ENCODE measurements at places on chromosomes 5 and 9.

GRCh38 chr9:114745879-114746550 lies 59.8 kb downstream of the TNFSF15 start:
- DNase-seq: no peak

DNA sequence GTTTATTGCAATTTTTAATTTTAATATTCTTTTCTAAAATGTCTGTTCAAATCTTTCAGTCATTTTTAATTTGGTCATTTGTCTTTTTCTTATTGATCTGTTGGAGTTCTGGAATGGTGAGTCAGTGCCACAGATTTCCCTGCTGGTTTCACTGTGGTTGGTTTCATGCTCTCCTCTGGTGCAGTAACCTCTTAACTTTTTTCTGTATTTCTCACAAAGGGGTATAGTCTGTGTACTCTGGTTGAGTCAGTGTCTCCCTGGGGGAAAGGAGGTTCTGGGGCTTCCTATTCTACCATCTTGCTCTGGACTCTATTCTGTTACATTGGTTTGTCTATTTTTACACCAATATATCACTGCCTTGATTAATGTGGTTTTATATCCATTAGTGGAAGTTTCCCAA lies 178.8 kb downstream of the CSNK1G3 start:
- DNase-seq: no peak

DNA sequence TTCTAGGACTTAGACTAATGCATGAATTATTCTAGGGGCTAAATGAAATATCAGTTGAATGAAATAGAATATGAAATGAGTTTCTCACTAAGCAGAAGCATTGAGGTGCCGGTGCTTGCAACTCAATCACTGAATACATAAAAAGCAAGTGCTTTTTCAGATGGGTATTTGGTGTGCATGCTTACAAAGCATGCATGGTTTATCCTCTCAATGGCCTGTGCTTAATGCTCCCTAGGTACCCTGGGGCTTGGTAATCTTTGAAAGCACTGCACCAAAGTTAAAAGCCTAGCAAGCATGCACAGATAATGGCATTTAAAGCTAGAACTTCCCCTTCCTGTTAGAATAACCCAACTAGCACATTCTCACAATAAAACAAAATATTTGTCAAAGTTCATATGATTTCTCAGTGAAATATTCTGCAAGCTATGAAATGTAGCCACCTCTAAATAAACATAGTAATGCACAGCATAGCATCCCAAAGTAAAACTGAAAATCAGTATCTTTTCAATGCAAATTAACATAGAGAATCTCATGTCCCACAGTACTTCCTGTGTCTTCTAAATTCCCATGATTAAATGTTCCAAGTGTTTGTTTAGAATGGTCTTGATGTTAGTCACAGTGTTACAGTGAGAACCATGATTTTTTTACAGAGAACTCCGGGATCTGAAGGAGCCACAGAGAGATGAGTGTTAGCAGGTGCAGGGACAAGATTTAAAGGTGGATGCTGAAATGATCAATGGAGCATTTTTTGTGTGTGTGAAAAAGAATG lies 143.4 kb upstream of the CDH6 start:
- DNase-seq: no peak

DNA sequence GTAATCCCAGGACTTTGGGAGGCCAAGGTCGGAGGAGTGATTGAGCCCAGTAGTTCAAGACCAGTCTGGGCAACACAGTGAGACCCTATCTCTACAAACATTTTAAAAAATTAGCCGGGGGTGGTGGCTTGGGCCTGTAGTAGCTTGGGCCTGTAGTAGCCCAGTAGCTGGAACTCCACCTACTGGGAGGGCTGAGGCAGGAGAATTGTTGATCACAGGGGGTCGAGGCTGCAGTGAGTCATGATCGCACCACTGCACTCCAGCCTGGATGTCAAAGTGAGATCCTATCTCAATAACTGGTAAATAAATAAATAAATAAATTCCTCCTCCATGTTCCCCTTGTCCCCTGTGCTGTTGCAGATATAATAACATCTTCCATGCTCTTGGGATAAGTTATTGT lies 14.3 kb downstream of the VCAN start:
- no peak for DNase-seq

DNA sequence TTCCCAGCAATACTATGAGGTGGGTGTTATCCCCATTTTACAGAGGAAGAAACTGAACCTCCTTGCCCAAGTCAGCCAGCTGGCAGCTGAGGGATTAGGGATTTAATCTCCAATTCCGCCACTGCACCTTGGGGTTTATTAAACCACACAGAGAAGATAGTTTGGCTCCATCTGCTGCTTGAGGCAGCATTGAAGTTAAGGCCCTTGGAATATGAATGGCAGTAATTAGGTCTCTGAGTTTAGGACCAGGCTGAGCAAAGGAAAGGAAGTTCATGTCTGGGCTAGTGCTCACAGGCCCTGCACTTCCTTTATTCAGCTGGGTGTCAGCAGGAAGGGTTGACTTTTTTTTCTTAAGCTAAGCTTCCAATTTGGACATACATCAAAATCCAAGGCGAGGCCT lies 86.9 kb upstream of the GDNF start:
- DNase-seq: no peak

DNA sequence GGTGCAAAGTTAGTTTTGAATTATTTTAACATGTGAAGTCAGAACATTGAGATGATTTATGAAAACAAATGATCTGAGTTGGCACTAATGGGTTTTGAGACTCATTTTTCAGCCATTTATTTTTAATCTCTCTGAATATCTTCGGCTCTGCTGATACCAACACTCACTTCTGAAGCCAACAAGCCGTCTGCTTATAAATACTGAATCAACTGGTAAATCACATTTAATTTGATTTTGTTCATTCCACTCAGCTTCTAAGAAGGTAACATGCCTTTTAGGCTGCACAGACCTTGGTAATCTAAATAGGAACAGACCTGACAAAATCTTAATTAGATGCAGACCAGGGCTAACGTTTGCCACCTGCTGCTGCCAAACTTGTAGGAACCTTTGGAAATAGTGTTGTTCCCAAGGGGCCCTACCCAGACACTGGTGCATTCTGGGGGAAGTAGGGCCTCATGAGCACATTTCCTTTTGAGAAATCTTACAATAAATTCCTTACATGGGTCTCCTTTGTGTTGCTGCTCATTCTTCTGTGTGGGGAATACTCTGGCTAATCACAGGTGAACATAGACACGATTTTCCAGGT lies 182.2 kb downstream of the KCTD16 start:
- DNase-seq: no peak

- no peak for DNase-seq
Observed at GRCh38 chr5:4627131-4627530, 513.0 kb upstream of the ADAMTS16 start.

DNA sequence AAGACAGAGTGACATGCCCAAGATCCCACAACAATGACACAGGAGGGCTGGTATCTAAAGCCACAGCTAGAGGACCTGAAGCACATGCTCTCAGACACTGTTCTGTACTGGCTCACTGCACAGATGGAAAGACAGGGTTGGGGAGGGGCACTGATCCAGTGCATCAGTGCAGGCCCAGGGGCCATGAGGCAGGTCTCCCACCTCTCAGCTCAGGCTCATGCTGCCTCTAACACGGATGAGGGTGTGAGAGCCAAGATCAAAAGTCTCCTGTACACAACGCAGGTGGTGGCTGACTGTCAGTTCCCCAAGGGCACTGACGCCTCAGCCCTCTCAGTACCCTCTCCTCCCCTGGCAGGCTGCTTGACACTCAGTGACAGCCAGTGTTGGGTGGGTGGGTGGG lies 10.9 kb downstream of the RAPGEF1 start:
- no peak for DNase-seq

DNA sequence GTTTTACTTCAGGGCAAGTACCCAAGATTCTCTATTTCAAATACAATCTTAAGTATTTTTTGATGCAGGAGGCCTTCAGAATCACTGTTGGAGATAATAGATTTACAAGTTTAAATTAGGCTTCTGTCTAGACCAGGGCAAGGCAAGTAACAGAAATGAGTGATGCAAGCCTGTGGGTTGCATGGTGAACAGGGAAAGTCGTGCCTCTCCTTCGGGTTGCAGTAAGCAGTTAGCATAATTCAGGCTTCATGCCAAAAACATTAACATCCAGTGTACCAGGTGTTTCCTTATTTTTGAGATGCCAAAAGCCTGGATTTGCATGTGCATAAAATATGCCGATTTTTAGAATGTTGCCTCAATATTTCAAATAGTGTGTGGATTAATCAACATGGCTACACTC lies 369.0 kb downstream of the CAAP1 start:
- DNase-seq: no peak

- DNase-seq: no peak
Observed at GRCh38 chr5:82221020-82221419, 57.1 kb downstream of the RPS23 start.

DNA sequence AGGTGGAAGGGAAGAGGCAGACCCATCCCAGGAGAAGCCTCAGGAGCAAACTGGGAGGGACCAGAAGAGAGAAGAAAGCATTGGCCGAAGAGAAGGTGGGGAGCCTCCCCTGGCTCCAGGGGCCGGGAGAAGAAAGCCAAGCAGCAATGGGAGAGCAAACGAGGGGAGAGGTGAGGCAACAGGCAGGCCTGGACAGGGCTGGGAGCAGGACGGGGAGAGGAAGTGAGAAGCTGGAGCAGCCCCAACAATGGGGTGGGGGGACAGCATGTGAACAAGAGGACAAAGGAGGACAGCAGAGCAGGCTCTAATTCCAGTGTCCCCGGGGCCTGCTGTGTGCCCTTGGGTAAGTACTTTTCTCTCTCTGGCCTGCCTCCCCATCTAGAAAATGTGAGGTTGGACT lies 115.3 kb downstream of the PSD2 start:
- DNase-seq: no peak

GRCh38 chr9:91458906-91459305 lies 35.3 kb upstream of the NFIL3 start:
- no peak for DNase-seq

DNA sequence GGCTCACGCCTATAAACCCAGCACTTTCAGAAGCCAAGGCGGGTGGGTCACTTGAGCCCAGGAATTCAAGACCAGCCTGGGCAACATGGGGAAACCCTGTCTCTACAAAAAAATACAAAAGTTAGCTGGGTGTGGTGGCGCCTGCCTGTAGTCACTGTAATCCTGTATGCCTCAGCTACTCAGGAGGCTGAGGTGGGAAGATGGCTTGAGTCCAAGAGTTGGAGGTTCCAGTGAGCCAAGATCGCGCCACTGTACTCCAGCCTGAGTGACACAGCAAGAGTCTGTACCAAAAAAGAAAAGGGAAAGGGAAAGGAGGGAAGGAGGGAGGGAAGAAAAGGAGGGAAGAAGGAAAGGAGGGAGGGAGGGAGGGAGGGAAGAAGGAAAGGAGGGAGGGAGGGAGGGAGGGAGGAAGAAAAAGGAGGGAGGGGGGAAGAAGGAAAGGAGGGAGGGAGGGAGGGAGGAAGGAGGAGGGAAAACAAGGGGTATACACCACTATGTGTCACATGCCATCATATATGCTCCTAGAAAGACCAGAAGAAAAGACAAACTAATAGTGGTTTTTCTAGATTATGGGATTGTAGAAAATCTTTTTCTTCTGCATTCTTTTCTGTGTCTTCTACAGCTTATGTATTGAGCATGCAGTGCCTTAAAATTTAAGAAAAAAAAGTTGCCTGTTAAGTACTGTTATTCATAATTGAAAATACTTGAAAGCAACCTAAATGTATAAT lies 240.1 kb downstream of the DENND1A start:
- DNase-seq: no peak

- DNase-seq: no peak
Observed at GRCh38 chr5:112977440-112977861, 853 bp downstream of the DCP2 start.

- peak; percentile 65 for DNase-seq
Observed at GRCh38 chr5:56561-57290, 35.2 kb upstream of the PLEKHG4B start.

- DNase-seq: no peak
Observed at GRCh38 chr5:152389208-152389849, 15.8 kb downstream of the NMUR2 start.

DNA sequence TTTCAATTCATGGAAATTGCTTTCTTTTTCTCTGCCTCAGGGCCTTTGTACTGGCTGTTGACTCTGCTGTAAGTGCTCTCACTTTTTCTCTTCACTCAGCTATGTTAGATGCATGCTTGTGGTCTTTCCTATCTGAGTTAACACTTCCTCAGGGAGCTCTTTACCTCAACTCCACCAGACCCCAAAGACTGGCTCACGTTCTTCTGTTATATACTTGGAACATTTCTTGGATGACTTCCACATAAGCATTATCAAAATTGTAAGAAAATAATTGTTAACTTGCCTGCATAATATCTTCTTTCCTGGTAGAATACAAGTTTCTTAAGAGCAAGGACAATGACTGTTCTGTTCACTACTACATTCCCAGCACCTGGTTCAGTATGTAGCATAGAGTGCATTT lies 455.9 kb downstream of the EBF1 start:
- no peak for DNase-seq

DNA sequence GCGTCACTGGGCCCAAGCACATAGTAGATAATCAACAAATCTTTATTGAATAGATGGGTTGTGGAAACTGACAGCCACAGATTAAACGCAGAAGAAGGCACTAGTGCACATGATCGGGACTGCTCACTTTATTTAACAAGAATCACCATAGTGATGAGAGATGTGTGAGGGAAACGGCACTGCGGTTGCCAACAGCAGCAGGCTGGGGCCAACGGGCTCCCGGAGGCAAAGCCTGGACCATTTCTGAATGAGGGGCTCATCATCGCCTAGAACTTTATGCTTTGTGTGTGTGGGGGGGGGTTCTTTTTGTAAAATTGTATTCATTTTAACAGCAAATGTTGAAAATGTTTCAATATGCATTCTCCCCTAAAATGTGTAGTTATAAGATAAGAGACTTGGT lies 61.9 kb upstream of the RUFY1 start:
- DNase-seq: no peak

- DNase-seq: no peak
Observed at GRCh38 chr9:3058409-3058808, 214.5 kb upstream of the PUM3 start.

- no peak for DNase-seq
Observed at GRCh38 chr5:37838933-37839341, 904 bp downstream of the GDNF start.

GRCh38 chr5:143023411-143024096 lies 253.4 kb downstream of the ARHGAP26 start:
- DNase-seq: no peak

- no peak for DNase-seq
Observed at GRCh38 chr9:73806876-73807275, 655.2 kb downstream of the ANXA1 start.

- no peak for DNase-seq
Observed at GRCh38 chr9:95086564-95086955, 230.9 kb downstream of the FANCC start.

DNA sequence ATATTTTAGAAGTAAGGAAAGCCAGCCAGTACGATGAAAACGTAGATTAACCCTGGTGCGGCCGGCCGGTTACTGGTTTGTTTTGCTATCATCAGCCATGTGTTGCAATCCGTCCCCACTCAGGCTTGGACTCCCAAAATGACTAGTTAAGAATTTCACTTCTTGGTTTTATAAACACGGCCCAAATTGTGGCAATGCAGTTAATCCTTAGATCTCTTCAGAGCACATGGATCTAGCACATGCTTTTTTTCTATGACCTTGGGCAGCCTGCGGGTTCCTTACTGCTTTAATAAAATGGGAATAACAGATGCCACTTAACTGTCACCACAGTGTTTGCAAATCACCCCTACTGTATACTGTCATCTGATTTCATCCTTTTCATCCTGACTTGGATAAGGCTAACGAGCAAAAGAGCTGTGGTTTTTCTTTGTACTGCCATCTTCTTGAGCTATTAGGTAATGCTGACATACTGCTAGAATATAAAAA lies 1.5 kb downstream of the NDFIP1 start:
- no peak for DNase-seq

Data from NCI-H510A treated with DMSO at 0.1 percent for 48 hours (cell line).